Cortex of kidney (tissue), 1 donor: ENCODE measurements at places on chromosomes 3 and 15.

GRCh38 chr15:90998737-90999136 lies 4.4 kb upstream of the PRC1 start:
- DNase-seq: no peak

DNA sequence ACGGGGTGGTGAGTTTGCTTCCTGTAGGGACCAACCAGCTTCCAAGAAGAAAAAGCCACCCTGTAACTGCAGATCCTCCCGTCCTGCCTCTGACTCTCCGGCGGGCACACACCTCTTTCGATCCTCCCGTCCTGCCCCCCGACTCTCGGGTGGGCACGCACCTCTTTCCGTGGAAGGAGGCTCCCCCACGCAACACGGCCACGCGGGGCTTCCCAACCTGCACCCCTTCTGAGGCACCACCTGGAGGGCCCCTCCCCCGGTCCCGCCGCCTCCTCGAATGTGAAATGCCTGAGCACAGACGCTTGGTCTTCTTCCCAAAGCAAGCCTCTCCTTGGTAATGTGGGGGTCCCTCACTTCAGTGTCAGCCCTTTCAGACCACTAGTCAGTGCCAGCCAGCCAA lies 7.3 kb downstream of the ADAMTS17 start:
- no peak for DNase-seq

GRCh38 chr15:47728426-47728825 lies 11.1 kb downstream of the SEMA6D start:
- DNase-seq: no peak

- no peak for DNase-seq
Measured at GRCh38 chr3:39413691-39414420, 7.3 kb downstream of the RPSA start.

- DNase-seq: no peak
Measured at GRCh38 chr15:84829428-84829827, 12.3 kb downstream of the ALPK3 start.

GRCh38 chr3:116591236-116591635 lies 118.3 kb upstream of the TUSC7 start:
- DNase-seq: no peak

DNA sequence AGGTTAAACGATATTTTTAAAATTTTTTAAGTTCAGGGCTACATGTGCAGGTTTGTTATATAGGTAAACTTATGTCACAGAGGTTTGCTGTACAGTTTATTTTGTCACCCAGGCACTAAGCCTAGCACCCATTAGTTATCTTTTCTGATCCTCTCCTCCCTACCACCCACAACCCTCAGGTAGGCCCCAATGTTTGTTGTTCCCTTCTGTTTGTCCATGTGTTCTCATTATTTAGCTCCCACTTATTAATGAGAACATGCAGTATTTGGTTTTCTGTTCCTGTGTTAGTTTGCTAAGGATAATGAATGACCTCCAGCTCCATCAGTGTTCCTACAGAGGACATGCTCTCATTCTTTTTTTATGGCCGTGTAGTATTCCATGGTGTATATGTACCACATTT lies 14.9 kb downstream of the FAM162A start:
- DNase-seq: no peak

DNA sequence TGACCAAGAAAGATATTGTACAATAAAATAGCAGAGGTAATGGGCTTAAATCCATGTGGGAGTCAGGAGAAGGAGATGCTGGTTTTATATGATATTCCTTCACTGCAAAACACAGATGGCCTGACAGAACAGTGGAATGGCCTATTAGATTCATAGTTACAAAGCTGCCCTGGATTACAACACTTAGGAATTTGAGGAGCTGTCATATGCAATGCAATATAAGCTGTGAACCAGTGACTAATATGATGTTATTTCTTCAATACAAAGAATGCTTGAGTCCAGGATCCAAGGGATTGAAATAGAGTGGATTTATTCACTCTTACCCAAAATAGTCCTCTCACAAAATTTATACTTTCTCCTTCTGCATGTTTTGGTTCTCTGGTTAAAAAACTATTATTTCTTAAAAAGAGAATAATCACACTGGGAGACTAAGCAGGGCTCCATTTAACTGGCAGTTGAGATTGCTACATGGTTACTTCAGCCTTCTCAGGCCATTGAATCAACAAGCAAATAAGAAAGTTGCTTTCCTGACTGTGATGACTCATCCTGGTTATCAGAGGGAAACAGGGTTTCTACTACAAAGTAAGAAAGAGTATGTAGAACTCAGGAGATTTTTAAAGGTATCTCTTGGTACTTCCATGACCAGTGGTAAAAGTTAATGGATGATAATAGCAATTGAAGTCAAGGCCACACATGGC lies 79.8 kb upstream of the ZPLD1 start:
- DNase-seq: no peak

DNA sequence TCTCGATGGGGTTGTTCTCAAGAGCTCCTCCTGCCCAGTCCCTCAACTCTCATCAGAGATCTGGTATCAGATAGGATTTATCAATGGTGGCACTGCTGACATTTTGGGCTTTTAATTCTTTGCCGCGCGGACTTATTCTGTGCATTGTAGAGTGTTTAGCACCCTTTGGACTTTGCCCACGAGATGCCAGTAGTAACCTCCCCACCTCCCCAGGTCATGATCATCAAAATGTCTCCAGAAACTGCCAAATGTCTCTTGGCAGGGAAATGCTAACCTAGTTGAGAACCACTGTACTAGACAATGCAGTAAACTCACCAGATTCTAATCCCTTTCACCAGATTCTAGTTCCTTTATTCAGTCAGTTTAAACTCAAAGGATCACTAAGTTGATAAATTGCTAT lies 24.0 kb downstream of the SLC27A2 start:
- DNase-seq: no peak

- no peak for DNase-seq
Measured at GRCh38 chr15:81182031-81182755, 14.5 kb upstream of the IL16 start.

- DNase-seq: no peak
Measured at GRCh38 chr3:172112734-172113120, 73.3 kb downstream of the FNDC3B start.

DNA sequence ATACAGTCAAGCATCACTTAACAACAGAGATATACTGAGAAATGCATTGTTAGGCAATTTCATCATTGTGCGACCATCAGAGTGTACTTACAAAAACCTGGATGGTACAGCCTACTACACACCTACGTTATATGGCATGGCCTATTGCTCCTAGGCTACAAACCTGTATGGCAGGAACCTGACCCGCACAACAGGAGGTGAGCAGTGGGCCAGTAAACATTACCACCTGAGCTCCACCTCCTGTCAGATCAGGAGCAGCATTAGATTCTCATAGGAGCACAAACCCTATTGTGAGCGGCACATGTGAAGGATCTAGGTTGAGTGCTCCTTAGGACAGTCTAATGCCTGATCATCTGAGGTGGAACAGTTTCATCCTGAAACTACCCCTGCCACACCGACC lies 89.7 kb downstream of the SCAPER start:
- DNase-seq: no peak

DNA sequence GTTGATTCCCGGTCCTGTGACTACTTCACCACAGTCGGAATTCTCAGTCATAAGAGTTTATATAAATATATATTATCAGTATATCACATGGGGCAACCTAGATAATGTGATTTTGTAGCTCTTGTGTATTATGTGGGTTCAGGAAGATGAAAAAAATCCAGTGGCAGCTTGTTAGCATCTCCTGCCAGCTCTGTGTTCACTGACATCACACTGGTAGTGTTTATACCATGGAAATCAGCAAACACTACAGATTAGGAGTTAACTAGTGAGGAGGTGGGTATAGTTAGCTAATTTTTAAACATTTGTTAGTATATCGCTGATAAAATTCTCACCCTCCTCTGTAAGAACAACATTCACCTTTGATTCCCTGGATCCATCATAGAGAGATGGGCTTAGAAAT lies 44.5 kb upstream of the KCNMB2 start:
- DNase-seq: no peak

DNA sequence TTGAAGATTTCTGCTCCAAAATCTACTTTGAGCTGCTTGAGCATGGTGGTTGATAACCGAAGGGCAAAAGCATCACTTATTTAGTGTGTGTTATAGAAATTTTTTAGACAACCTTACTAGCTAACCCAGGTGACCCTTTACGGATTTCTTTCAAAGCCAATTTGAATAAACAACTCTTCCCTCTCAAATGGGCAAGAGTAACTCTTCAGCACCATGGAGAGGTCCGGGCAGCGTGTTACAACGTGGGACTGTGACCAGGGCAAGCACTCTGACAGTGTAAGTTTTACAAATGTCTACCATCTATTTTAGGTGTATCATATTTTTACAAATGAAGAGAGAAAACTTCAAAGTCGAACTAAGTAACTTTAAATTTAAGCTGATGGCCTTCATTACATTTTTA lies 471.8 kb downstream of the MFSD1 start:
- DNase-seq: no peak

DNA sequence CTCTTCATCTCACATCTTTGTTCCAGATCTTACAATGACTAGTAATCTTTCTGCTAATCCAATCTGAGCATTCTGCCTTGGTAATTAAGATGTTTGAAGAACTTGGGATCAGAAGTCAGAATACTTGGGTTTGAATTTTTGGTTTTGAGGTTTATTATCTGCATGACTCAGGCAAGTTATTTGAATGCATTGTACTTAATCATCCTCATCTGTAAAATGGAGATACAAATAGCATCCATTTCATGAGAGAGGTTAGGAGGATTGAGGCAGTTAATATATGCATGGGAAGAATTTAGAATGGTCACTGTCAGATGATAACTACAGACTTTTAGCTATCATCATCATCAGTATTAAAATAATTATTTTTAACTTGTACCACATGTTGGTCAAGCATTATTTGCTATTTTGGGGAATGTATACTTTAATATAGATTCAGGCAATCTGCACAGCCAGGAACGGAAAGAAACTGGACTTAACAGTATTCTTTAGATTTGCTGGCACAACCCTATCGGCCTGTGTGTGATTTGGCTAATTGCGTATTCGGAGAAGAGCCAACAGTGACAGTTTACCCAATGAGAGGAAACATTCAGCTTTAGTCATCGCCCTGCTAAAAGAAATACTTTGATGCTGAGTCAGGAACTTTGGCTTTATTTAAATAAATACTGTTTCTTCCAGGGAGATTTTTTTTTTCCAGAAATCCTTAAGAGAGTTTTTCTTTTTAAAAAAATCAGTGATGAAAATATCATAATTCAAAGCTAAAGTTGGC lies 600.0 kb downstream of the ROBO1 start:
- DNase-seq: no peak

DNA sequence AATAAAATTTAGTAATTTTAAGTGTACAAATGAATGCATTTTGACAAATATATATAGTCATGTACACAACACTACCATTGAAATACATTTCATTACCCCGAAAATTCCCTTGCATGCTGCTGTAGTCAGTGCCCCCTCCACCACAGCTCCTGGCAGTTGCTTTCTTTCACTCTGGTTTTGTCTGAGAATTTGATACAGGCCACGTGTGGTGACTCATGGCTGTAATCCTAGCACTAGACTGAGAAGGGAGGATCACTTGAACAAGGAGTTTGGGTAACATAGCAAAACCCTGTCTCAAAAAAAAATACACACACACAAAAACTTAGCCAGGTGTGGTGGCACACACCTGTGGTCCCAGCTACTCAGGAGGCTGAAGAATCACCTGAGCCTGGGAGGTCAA lies 65.4 kb downstream of the TFRC start:
- no peak for DNase-seq

DNA sequence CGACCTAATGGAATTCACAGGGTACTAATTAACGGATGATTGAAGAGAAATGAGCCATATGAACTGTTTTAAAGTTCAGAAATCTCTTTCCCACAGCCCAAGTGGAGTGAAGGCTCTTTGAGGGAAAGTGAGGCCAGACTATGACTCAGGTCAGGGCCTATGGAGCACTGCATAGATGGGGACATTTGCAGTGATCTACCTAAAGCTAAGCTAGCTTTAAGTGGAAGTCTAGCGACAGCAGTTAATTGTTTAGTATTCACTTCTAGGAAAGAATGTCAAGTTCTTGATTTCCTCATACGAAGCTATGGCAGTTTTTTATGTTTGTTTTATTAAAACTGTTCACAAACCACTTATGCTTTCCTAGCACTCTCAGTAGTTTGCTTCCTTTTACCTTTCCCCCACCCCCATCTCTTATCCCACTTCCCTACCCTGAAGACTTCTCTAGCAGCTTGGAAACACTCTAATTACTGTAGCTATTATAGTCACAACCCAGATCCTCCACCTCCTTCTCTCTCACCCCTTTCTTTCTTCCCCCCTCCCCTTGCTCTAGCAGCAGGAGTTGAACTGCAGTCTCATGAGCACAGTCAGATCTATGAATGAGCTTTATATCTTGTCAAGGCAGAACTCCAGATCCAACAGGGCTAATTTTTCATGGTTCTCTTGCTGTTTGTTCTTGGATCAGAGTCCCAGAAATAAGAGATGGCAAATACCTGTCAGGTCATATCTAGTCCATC lies 6.2 kb downstream of the ZNF609 start:
- no peak for DNase-seq

- DNase-seq: no peak
Measured at GRCh38 chr3:11339541-11339940, 67.3 kb downstream of the ATG7 start.

- DNase-seq: no peak
Measured at GRCh38 chr3:42751609-42752008, 21.4 kb downstream of the CCDC13 start.

GRCh38 chr15:77818484-77819047 lies 185.9 kb upstream of the LINGO1 start:
- no peak for DNase-seq

GRCh38 chr3:131917006-131917405 lies 117.8 kb downstream of the CPNE4 start:
- DNase-seq: no peak

DNA sequence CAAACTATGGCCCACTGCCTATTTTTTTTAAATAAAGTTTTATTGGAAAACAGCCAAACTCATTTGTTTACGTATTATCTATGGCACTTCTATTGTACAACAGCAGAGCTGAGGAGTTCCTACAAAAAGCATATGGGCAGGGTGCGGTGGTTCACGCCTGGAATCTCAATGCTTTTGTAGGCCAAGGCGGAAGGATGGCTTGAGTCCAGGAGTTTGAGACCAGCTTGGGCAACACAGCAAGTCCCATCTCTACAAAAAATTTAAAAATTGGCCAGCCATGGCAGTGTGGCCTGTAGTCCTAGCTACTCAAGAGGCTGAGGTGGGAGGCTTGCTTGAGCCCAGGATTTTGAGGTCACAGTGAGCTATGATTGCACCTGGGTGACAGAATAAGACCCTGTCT lies 142.3 kb downstream of the RORA start:
- no peak for DNase-seq
